ENCODE measurements at places on chromosomes 5 and 9.
A peak's percentile ranks its signal among the peaks of the same experiment; 100 is the strongest.

DNA sequence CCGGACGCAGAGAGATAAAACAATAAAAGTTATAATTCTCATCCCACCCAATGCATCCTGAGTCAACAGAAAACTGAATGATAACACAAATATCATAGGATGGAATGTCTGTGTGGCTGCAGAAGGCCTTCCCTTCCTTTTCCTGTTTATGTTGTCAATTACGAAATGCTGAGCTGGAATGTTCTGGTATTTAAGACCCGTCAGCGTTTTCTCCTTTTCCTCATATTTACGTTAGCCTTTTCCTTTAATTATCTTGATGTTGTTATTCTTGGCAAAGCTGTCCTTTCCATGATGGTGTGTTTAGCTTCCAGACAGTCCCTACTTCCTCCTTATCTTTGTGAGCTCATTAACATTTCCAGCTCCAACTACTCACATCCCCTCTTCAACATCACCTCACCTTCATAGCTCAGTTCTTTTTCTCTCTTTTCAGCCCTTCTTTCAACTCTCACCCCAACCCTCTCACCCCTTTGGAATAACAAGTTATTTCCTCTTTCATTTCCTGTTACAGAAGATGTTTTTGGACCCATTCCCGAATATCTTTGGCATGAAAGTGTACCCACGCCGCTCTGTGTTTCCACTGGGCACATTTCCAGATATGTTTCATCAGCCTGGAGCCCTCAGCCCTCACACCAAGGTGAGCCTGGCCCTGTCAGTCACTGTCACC lies 221.6 kb downstream of the NR2F1-AS1 start:
- no peak for DNase-seq

DNA sequence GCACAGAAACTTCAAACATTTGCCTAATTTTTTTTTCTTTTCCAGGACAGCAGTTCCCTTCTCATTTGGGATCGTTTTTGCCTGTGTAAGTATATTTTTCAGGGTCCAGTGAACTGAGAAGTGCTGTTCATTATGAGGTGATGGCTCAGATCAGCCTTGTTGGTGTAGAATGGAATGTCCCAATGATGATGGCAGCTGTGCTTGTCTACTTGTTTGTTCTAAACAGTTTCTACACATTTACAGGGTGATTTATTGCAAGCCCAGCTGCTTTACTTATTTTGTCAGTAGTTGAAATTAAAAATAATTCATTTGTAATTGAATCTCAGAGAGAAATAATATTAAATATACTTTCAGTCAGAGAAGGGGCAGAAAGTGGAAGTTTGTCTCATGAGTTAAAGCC lies 337.6 kb upstream of the SEMA6A start:
- no peak for DNase-seq

- DNase-seq: no peak
These were observed 152.9 kb upstream of the ANKRD55 start for GRCh38 chr5:56386046-56386445.

DNA sequence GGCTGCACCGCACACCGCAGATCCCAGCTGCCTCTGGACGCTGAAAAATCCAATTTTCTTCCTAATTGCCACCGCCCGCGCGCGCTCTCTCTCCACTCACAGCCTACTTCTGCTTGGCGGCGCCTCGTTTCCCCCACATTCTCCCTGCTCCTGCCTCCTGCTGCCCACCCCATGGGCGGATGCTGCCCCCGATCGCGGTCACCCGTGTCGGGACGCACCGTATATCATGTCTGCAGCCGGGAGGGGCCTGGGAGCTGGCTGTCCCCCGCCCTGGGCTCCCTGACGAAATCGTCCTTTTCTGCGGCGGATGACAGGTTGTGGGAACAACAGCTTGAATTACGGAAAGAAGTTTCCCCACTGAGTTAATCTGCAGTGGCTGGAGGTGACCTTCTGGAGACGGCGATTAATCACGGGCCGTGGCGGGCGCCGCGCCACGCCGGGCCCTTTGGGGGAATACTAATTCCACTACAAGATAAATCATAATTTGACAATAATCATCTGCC lies 36.3 kb upstream of the PSD2 start:
- DNase-seq: no peak

- no peak for DNase-seq
These were observed 310.8 kb downstream of the PDE4D start for GRCh38 chr5:59582746-59583145.

- DNase-seq: no peak
These were observed 69.4 kb upstream of the ADAMTSL1 start for GRCh38 chr9:18404434-18405029.

DNA sequence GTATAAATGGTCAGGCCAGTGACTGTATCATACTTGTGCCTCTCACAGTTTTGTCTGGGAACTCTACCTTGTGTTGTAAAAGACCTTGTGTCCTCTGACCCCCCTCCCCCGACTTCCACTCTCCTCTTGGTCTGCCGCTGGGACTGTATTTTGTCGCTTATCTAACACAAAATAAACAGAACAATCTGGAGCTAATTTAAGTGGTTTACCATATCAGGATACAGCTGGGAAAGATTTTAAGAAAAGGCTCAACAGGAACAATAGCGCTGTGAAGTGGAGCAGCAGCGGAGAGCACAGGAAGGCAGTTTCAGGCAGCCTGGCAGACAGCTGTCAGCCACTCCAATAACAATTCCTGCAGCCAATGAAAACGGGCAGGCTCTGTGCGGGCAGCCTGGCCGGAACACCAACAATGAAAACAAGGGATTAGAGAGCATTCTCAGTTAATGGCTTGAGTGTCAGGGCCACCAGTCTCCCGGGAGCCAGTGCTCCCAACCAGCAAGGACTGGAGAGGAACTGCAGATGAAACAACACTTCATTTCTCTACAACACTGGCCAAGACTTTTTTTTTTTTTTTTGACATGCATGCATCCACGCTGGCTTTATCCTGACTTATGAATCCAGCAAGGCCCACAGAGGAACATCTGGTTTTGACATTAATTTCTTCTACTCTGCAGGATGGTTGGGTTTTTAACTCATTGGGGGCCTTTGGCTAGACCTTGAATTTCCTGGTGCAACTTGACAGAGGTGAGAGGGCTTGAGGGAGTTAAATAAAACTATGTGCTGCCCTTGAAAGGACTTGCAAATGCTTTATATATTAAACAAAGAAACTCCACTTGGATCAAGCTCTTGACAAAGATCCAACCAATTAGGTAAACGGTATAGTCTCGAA lies 76.7 kb downstream of the ARSB start:
- peak; percentile 63 for DNase-seq

- no peak for DNase-seq
These were observed 993.9 kb upstream of the ACO1 start for GRCh38 chr9:31390403-31391025.

DNA sequence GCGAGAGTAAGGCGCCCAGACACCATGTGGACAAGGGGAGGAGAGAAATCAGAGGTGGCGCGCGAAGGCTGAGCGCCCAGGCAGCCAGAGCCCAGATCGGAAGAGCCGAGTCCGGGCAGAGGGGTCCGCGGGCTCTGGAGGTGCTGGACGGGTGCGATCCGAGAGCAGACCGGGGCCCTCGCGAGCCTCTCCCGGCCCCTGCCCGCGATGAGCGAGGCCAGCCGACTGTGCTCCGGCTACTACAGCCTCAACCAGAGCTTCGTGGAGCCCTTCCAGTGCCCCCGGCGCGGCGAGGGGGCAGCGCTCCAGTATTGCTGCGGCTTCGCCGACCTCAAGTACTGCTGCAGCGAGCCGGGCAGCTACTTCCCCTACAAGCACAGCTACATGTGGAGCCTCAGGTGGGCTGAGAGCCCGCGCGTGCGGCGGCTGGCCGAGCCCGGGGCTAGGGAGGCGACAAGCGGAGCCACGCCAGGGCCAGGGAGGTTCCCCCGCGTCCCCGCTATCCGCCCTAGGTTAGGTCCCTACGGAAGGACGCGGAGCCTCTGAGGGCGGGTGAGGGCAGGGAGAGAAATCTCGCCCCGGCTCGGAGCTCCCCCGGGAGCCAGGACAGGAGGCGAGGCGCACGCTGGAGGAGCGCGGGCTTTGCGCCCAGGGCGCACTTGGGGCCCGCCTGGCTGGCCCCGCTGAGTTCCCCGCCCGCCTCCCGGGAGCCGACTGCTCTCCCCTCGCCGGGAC lies at the start of gene SHISAL2B:
Gene SHISAL2B, plus strand, starts transcription at position 87 of the 735 bp plus-strand sequence. Its CDS starts 121 bp downstream, at position 208.
- DNase-seq: no peak

DNA sequence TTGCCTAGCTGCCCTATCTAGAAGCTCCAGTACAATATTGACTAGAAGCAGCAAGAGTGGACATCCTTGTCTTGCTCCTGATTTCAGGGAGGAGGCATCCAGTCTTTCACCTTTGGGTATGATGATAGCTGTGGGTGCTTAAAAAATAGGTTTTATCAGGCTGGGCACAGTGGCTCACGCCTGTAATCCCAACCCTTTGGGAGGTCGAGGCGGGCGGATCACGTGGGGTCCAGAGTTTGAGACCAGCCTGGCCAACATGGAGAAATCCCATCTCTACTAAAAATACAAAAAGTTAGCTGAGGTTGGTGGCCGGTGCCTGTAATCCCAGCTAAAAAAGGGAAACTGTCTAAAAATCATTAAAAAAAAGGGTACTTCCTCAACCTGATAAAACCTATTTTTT lies 2.0 kb upstream of the CAMSAP1 start:
- no peak for DNase-seq

GRCh38 chr5:10434392-10434791 lies 7.3 kb upstream of the ROPN1L start:
- no peak for DNase-seq

DNA sequence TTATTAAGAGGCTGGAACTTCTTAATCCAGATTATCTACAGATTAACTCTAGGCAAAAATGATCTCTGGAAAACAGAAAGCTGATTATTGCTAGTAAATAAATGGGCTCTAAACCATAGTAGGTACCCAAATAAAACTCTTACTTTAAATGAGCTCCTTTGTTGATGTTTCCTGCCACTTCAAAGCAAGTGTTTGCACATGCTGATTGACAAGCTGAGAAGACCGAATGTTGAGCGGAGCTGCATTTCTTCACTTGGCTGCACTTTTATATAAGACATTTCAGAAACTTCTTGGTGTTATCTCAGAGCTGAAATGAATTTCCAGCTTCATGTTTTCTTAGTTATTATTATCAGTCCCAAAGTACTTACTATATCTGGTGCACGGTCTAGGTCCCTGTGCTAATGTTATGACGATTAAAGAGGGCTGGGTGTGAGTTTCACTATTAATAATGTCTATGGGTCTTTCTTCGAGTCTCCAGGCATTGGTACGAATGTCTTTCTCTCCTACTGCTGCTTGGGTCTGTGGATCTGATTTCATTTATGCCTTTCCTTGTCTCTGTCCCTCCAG lies 58.6 kb upstream of the CTXN3 start:
- DNase-seq: no peak

DNA sequence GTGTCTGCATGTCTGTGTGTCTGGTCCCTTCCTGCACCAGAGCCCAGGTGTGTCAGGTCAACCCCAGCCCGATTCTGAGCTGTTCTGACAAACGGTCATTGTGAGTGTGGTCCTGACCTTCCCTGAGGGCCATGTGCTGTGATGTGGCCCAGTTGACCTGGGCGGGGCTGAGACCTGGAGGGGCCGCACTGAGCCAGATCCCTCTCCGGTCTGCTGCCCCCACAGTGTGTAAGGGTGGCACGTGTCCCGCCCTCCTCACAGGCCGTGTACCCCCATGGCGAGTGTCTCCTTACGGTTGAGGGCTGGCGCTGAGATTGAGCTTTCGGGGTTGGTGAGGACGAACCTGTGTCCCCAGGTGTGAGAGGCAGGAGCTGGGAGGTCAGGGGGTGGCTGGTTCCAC lies 136.5 kb downstream of the MRPL36 start:
- no peak for DNase-seq

- DNase-seq: no peak
These were observed 221.3 kb downstream of the GRIA1 start for GRCh38 chr5:153711755-153712154.

DNA sequence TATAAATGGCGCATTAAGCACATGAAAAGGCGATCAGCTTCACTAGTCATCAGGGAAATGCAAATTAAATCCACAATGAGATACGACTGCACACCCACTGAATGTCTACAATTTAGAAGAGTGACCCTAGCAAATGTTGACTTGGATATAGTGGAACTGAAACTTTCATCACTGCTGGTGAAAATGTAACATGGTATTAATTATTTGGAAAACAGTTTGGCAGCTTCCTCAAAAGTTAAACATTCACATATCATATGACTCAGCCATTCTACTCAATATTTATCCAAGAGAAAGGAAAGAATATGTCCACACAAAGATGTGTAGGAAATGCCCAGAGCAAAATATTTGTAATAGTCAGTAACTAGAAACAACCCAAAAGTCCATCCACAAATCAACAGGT lies 146.5 kb downstream of the LPAR1 start:
- no peak for DNase-seq

- DNase-seq: no peak
These were observed 23.7 kb downstream of the PTGS1 start for GRCh38 chr9:122394265-122395125.

DNA sequence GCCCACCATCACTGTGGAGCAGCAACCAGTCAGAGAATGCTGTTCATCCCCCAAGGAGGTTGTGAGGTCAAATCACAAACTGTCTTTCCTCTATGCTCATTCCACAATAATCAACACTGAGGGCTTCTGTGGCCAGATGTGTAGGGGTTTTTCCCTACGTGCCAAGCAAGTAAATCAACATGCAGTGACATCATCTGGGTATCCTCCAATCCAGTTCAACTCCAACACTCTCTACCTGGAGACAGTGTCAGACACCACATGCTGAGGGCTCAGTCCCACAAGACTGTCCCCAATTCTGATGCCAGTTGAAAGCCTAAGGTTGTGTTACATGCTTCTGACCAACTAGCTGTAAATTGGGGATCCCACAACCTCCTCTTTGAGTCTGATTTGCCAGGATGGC lies 57.3 kb upstream of the DMRT1 start:
- no peak for DNase-seq

- no peak for DNase-seq
These were observed 61.8 kb upstream of the PRDM9 start for GRCh38 chr5:23445573-23445972.

DNA sequence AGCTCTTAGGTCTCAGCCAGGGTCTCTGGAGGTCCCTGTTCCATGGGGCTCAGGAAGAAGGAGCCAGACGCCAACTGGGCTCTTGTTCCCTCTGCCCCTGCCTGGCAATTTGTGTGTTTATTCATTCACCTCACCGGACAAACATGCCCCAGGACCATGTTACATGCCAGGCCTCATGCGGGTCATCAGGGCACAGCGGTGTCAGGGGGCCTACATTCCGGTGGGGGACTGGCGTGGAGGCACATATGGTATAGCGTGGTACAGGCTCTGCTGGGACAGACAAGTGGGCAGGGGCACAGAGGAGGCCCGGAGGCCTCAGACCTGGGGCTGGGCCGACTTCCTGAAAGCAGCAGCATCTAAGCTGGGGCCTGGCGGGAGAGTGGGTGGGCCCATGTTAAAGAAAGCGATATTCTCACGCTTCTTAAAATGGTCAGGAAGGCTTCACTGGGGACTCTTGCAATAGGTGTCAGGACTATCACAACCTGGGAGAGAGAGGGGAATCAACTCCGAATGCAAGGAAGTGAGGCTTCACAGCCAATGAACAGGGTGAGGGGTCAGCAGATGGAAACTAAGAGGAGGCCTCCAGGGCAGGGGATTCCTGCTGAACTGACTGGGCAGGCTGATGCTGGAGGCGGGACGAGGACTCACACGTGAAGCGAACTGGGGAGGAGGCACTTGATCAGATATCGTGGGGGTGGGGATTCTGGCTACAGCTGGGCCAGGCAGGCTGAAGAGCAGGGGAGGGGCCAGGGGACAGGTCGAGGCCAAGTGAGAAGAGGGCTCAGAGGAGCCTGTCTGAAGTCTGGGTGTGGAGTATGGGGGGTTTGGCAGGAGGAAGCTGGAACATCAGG lies 41.9 kb downstream of the NCS1 start:
- peak; percentile 77 for DNase-seq
